Muscle of arm (tissue), 14 donors: ENCODE measurements at places on chromosomes 16 and 17. TPM values are rescaled to one million over a fixed set of nuclear protein-coding genes. Genes with fewer than 3 reads are reported as not detected.

Gene ANKRD40CL
- not detected for polyA plus RNA-seq

Gene ZNF469
- 8.9 TPM for polyA plus RNA-seq

Gene TEX19
- polyA plus RNA-seq, result not detected

Gene GRAP
- 2.2 TPM for polyA plus RNA-seq

Gene PIGS
- polyA plus RNA-seq, result 45.0 TPM

Gene PYCARD
- polyA plus RNA-seq, result not detected

Gene MPP3
- polyA plus RNA-seq, result 4.3 TPM

Gene NTN1
- 10.9 TPM for polyA plus RNA-seq

Gene SERPINF2
- polyA plus RNA-seq, result not detected

Gene DOC2B
- polyA plus RNA-seq, result 4.7 TPM

Gene UNC45B
- 209 TPM for polyA plus RNA-seq

Gene SLC6A4
- polyA plus RNA-seq, result not detected

Gene NAGLU
- 25.8 TPM for polyA plus RNA-seq

Gene NOS2
- polyA plus RNA-seq, result 1.9 TPM

Gene CES4A
- polyA plus RNA-seq, result 14.7 TPM

Gene TMEM101
- polyA plus RNA-seq, result 29.9 TPM

Gene CCL5
- not detected for polyA plus RNA-seq

Gene PIMREG
- polyA plus RNA-seq, result 10.0 TPM

Gene NOTUM
- polyA plus RNA-seq, result 6.5 TPM

Gene ARHGAP27
- 12.8 TPM for polyA plus RNA-seq

Gene SLFN12L
- 0.11 TPM for polyA plus RNA-seq

Gene ANKS4B
- 0.04 TPM for polyA plus RNA-seq

Gene ORC6
- not detected for polyA plus RNA-seq

Gene KCTD19
- polyA plus RNA-seq, result 0.56 TPM

Gene UMOD
- polyA plus RNA-seq, result not detected

Gene ABCA6
- 15.1 TPM for polyA plus RNA-seq

Gene KRT36
- polyA plus RNA-seq, result not detected
